CD14-positive monocyte (primary cell): ENCODE measurements at places on chromosomes 13 and 19.
A peak's percentile ranks its signal among the peaks of the same experiment; 100 is the strongest.

DNA sequence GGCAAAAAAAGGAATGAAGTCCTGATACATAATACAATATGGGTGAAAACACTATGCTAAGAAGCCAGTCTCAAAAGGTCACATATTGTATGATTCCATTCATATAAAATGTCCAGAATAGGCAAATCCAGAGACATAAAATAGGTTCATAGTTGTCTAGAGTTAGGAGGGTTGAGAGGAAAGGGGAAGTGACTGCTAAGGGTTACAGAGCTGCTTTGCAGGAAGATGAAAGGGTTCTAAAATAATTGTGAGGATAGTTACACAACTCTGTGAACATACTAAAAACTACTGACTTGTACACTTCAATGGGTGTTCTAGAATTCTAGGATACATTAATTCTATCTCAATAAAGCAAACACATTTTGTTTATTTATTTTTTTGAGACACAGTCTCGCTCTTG is 25.7 kb downstream of the CAB39L start:
- DNase-seq, result peak; percentile 33

GRCh38 chr19:58558623-58559274 is 338 bp upstream of the UBE2M start:
- peak; percentile 99 for DNase-seq

GRCh38 chr19:33245948-33246708 is 20.5 kb upstream of the SLC7A10 start:
- DNase-seq, result no peak

GRCh38 chr19:46514589-46515289 is 19.1 kb upstream of the PNMA8B start:
- no peak for DNase-seq

GRCh38 chr13:113176280-113176679 is 17.8 kb downstream of the PROZ start:
- peak; percentile 79 for DNase-seq

GRCh38 chr19:3098141-3098514 is 4.0 kb downstream of the GNA11 start:
- no peak for DNase-seq
